ENCODE measurements at places on chromosomes 11 and 22. TPM values are rescaled to one million over a fixed set of nuclear protein-coding genes. Genes with fewer than 3 reads are reported as not detected.

The PLAAT3 gene
- total RNA-seq: 22.6 TPM

The OR52L1 gene
- total RNA-seq: not detected

The PHF21B gene
- not detected for total RNA-seq

The APOA5 gene
- total RNA-seq: 2.6 TPM

The AIFM3 gene
- 0.78 TPM for total RNA-seq

The OR10A2 gene
- not detected for total RNA-seq

The KREMEN1 gene
- 6.6 TPM for total RNA-seq

GRCh38 chr11:108927791-108928545 is 263.1 kb downstream of the DDX10 start:
- no peaks in the 10 kb centered on the region for H3K4me1 ChIP-seq
- H3K36me3 ChIP-seq: no peaks in the 10 kb centered on the region
- no peak overlapping the region for H3K4me3 ChIP-seq
- H3K27ac ChIP-seq: no peak overlapping the region

GRCh38 chr11:3035333-3035732 is 21.9 kb downstream of the CARS1 start:
- H3K36me3 ChIP-seq: peaks cover 8% of the 10 kb centered on the region
- H3K27me3 ChIP-seq: no peaks in the 10 kb centered on the region
- H3K4me3 ChIP-seq: no peak overlapping the region
- no peaks in the 10 kb centered on the region for H3K4me1 ChIP-seq

DNA sequence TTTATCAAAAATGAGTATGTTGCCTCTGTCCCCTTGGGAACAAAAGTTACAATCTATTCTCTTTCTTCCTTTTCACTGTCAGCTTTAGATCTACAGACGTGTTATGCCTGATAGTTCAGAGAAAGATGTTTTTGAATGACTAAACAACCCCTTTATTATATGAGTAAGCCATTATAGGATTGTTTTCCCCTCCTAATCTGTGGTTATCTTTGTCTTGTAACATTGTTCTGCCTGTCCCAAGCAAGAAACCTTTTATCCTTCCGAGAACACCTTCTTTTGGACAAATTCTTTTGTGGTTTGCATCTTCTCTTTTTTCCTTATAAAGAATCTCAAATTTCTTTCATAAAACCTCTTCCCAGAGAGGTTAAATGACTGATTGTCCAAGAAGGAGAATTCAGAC is 208.4 kb downstream of the DDX10 start:
- no peak overlapping the region for H3K27ac ChIP-seq
- H3K27me3 ChIP-seq: no peaks in the 10 kb centered on the region
- no peak overlapping the region for H3K4me3 ChIP-seq
- DNase-seq: no peak
- H3K4me1 ChIP-seq: no peaks in the 10 kb centered on the region

- H3K36me3 ChIP-seq: no peaks in the 10 kb centered on the region
- H3K4me1 ChIP-seq: no peaks in the 10 kb centered on the region
- DNase-seq: no peak
- no peaks in the 10 kb centered on the region for H3K27me3 ChIP-seq
These were observed 131.8 kb downstream of the APIP start for GRCh38 chr11:34784318-34784841.

- H3K27ac ChIP-seq: no peak overlapping the region
- H3K27me3 ChIP-seq: no peaks in the 10 kb centered on the region
- H3K4me3 ChIP-seq: no peak overlapping the region
- no peak for DNase-seq
- H3K4me1 ChIP-seq: no peaks in the 10 kb centered on the region
- no peaks in the 10 kb centered on the region for H3K36me3 ChIP-seq
These were observed 366.0 kb upstream of the NARS2 start for GRCh38 chr11:78940500-78941225.

Measured in body of pancreas (tissue), 4 donors.